ENCODE measurements at places on chromosomes 16 and 17.

- DNase-seq: peak; percentile 74
These were observed 17.7 kb downstream of the PSMD11 start for GRCh38 chr17:32461853-32462617.

GRCh38 chr17:73815474-73815873, 171.2 kb upstream of the SDK2 start:
- no peak for DNase-seq

GRCh38 chr17:10651927-10652326, 5.2 kb downstream of the MYH3 start:
- DNase-seq: no peak

DNA sequence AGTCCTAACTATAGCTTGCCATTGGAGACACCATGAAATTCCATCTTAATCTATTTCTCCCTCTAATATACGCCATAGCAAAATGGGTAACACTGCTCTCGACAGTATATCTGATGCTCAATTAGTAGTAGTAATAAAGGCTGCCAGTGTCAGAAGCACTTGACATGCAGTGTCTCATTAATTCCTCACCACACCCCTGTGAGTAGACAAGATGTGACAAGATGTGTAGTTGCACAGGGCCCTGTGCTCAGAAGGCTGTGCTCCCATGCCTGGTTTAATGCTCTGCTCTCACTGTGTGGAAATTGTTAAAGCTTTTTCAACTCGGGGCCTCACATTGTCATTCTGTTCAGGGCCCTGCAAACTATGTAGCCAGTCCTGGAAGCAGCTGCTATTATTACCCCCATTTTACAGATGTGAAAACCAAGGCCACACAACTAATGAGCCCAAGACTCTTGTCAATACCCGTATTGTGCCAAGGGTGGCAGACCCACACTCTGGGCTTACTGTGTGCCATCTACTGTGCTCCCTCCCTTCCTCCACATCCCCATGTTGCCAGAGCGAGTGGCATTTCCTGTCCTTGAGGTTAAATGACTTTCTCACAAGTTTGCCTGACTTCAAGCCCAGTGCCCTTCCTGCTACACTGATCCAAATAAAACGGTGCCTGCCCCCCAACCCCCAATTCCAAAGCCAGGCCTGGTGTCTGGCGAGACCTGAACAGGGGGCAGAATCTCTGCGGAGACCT, 287.3 kb upstream of the CCL2 start:
- no peak for DNase-seq

- no peak for DNase-seq
These were observed 227.8 kb downstream of the CCDC182 start for GRCh38 chr17:57517273-57517631.

DNA sequence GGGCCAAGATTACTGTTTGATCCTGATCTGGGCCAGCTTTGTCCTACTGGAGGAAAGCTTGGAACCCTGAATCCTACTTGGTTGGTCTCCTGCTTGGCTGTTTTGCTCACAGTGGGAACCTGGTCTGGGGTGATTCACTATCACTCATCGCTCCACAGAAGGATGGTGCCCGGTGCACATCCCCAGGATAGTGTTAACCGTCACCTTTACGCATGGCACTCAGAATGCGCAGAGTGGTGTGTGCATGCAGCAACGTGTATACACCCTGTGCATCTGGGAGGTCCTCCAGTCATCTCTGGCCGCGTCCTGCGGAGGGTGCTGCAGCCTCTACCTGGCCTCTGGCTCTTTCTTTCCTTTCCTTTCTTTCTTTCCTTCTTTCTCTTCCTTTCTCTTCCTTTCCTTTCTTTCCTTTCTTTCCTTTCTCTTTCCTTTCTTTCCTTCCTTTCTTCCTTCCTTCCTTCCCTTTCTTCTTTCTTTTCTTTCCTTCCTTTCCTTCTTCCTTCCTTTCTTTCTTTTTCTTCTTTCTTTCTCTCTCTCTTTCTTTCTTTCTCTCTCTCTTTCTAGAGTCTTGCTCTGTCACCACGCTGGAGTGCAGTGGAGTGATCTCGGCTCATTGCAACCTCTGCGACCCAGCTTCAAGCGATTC, 13.1 kb downstream of the SOCS3 start:
- DNase-seq: no peak

- DNase-seq: no peak
These were observed 729 bp downstream of the DDX28 start for GRCh38 chr16:68022278-68022727.

GRCh38 chr16:19068237-19068815, 912 bp downstream of the COQ7 start:
- DNase-seq: peak; percentile 12

DNA sequence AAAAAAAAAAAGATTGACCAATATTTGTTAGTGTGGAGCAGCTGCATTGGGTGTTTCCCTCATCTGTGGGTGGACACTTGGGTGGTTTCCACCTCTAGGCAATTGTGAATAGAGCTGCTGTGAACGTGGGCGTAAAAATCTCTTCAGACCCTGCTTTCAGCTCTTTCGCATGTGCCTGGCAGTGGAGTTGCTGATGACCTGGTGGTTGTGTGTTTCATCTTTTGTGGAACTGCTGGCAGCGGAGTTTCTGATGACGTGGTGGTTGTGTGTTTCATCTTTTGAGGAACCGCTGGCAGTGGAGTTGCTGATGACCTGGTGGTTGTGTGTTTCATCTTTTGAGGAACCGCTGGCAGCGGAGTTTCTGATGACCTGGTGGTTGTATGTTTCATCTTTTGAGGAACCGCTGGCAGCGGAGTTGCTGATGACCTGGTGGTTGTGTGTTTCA, 21.4 kb downstream of the ZC3H18 start:
- peak; percentile 94 for DNase-seq

GRCh38 chr16:89093602-89094251, at the start of gene ACSF3:
Gene ACSF3, plus strand, starts transcription at chr16:89093852. Its CDS starts 6,830 bp downstream, at chr16:89100682.
- DNase-seq: peak; percentile 80

GRCh38 chr17:17391668-17392370, 85.0 kb upstream of the MED9 start:
- no peak for DNase-seq

DNA sequence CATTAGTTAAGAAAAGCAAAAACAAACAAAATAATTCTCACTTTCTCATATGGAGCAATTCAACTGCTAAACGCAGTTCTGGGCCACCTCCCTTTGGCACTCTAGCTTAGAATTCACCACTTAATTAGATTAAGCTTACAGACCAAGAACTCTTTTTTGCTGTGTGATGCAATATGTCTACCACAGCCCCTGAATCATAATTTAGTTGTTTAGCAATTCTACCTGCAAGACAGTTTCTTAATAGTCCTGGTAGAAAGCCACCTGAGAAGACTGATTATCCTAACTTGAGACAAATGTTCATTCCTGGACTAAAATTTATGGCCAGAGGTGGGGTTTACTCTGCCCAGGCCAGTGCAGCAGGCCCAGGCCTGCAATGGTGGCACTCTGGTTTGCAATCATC, 205.9 kb downstream of the HS3ST3A1 start:
- no peak for DNase-seq

GRCh38 chr17:39960524-39961041, 2.2 kb upstream of the GSDMA start:
- DNase-seq: no peak

DNA sequence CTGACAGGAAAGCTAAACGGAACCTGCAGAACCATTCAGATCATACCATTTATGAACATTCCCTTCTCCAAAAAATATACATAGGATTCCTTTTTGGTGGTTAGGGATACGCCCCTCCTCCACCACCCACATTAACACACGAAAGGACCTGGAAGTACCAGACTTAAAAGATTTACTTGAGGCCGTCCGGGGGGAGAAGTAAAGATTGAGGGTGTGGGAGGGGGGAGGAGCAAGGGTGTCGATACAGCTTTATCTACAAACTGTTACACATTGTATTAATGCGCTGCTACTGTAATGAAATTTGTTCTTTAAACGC, 537 bp downstream of the PALB2 start:
- DNase-seq: peak; percentile 42

DNA sequence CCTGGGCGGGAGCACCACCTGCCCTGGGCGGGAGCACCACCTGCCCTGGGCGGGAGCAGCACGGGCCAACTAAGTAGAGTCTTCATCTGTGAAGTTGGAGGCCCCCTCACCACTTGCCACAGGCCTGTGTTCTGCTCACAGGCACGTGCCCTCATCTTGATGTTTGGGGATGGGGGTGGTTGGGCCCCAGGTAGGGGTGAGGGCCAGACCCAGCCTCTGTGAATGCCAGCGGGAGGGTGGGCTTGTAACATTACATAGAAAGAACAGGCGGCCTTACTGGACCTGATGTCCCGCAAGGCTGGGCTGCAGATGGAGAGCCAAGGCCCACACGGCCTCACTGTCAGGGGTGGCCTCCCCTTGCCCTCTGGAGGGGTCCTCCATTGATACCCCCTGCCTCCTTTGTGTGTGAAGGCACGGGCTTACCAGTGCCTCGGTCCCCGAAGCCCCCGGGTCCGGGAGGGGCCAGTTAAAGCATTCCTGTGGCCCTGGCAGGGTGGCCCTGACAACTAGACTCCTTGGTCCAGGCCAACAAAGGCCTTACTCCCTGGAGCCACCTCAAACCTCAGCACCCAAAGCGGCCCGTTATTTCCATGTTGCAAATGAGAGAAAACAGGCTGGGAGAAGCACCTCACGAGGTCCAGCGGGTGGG, 1.1 kb upstream of the SLC16A3 start:
- DNase-seq: no peak

GRCh38 chr17:62692721-62693431, 65.4 kb downstream of the MRC2 start:
- peak; percentile 31 for DNase-seq

DNA sequence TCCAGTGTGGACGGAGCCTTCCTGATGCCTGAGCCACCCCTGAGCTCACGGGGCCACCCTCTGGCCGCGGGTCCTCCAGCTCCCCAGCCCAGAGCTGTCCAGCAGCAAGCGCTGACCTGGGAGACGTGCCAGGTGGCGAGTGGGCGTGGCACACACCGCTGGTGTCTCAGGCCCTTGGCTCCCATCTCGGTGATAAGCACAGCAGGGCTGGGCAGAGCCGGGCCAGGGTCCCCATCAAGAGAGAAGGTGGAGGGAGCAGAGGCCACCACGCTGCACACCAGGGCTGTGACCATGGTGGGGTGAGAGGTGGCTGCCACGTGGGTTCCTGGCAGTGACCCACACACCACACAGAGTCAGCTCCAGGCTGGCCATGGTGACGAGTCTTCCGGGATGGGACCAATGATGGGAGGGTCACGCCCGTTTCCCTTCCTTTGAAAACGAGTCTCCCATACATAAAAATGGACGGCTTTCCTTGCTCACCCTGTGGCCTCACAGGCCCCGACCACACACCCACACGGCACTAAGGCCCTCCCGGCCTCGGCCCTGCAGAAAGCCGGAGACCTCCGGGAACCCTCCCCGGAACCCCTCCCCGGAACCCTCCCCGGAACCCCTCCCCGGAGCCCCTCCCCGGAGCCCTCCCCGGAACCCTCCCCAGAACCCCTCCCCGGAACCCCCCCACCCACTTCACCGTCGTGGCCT, 16.8 kb downstream of the UTS2R start:
- no peak for DNase-seq

DNA sequence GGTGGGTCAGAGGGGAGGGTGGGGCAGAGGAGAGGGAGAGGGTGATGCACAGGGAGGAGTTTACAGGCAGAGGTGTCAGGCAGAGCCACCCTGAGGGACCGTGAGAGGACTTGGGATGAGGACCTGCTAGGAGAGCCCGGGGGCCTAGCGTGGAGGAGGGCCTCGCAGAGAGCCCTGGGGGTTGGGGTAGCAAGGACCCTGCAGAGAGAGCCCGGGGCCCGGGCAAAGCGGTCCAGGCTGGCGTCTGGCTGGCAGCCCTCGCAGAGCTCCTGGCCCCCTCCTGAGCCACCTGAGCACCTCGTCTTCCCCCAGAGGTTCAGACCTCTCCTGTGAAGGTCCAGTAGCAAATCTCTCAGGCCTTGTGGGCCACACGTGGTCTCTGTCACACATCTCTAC, 42.0 kb upstream of the ZNF469 start:
- no peak for DNase-seq

- no peak for DNase-seq
These were observed 31.9 kb downstream of the PLCG2 start for GRCh38 chr16:81810894-81811538.

DNA sequence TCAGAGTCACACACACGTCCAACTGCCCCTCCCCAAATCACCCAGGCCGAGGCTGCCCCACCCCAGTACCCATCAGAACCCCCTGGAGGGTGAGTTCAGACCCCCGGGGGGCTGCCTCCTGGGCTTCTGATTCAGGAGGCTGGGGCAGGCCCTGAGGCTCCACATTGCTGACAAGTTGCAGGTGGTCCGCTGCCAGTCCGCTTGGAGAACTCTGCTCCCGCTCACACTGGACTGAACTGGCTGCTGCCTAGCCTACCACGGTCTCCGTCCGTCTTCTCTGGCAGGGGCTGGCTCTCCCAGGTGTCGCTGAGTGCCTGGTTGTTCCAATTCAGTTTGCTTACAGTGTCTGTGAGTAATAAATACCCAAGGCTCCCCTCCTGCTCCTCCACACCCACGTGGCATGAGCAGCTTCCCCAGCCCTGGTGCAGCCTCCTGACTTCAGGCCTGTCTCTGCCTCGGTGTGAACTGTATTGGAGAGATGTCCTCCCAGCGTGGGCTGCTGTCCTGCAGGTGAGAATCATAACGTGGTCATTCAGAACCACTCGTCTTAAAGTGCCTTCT, 163.4 kb downstream of the LAT start:
- peak; percentile 55 for DNase-seq

- no peak for DNase-seq
These were observed 46.7 kb downstream of the C16orf82 start for GRCh38 chr16:27113341-27113841.

GRCh38 chr17:19716108-19717030, at the start of gene SLC47A2:
Gene SLC47A2, minus strand, starts transcription at chr17:19716584. Its CDS starts 29 bp downstream, at chr17:19716555.
- no peak for DNase-seq

DNA sequence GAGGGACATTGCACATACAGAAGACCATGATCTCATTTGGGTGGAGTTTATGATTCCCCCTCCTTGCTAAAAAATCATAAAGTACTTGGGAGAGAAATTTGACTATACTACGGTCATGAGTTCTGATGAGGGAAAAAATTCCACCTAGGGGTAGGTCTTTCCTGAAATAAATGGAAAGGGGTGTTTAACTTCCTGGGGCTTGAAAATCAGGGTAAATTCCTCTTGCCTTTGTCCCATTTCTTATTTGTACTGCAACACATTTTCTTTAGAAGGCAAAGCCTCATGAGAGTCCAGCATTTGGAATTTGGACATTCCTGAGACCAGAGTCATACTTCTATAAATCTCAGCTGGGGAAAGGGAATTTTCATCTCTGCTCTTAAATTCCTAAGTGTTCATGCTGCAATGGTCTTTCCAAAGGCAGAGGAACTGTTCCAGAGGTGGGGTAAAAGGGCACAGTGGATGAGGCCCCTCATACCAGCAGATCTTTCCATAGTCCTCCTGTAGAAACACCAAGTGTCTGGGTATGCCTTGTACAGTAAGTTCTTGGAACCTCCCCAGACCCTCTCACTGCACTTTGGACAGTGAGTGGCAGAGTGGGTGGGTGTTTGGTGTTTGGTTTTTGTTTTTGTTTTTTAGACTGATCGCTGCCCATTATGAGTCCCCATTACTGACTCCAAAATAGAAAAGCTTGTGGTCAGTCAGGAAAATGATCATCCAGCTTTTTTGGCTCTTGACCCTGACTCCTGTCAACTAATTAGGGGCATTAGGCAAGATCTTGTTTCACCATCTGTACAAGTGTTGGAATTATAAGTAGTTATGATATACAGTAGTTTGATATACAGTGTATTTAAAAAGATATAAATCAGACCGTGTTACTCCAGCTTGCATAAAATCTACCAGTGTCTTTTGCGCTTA, 6.0 kb downstream of the LYRM1 start:
- no peak for DNase-seq
